ENCODE measurements at places on chromosomes 4 and X.
A peak's percentile ranks its signal among the peaks of the same experiment; 100 is the strongest.

- DNase-seq = no peak
Measured at GRCh38 chr4:46684041-46684440, 225.0 kb downstream of the COX7B2 start.

- DNase-seq = peak; percentile 41
Measured at GRCh38 chrX:53631156-53631555, 55.4 kb downstream of the HUWE1 start.

DNA sequence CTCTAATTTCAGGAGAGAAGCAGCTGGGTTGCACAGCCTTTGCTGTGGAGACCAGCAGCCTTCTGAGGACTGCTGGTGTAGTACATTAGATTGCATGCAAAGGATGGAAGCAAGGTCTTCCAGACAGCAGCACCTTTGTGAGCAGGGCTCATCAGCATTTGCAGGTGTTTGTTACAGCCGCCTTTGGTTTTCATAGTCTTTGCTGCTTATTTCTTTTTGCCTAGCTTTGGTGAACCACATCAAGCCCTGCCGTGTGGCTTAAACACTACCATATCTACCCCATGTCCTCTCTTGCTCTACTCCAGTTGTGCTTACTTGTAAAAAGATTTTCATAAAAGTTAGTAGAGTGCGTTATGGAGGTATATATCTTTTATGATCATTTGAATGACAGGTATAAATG lies 57.5 kb downstream of the MTM1 start:
- DNase-seq = no peak

DNA sequence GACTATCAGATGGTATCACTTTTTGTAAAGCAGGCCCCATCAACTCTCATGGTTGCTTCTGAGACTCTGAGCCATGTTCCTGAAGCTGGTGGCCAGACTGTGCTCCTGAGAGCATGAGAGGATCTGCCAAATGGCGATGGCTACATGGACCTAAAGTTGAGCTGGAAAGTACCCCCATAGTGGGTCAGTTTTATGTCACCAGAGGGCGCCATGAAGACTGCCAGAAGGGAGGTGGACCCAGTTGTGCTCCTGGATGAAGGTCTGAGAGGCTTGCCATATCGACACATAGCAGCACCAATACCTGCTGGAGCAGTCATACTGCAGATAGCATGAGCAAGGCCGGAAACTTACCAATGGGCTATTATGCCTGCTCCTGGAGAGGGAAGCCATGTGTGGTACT lies 105.7 kb downstream of the SLITRK2 start:
- DNase-seq = no peak

DNA sequence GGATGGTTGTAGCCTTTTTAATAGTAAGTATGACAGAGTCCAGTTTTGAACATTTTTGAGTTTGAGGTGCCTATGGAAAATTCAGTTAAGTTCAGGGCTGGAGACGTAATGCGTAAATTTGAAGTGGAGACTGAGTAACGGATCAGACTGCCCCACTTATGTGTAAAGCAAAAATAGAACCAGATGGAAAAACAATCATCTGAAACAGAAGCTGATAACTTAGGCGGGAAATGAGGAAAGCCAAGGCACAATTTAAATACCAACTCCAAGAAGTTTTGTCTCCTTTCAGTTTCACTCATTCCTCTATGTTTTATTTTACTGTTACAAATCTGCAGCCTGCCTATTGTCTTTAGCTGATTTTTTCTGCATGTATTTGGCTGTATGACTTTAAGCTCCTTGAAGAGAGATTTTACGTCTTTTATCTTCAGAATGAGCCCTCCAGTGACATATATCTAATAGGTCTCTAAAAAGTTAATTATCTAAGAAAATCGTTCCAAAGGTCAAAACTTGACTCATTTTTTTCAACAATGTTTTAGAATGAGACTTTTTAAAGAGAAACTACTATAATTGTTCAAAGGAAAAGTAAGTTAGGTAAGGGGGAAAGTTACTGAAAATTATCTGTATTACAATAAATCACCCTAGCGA lies 1.1 kb downstream of the SGCB start:
- no peak for DNase-seq

DNA sequence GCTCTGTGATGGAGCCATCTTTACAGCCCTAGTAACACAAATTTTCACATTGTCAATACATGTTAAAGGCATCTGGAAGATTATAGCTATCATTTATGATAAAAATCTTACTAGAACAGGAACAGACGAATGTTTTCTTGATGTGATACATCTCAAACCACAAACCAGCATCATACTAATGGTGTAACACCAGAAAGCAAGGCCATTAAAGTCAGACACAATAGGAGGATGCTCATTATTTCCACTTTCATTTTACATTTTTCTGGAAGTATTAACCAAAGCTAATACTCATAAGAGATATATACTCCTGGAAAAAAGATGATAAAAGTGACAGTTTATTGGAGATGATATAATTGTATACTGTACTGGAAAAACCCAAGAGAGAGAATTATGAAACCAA lies 5.3 kb downstream of the AKAP14 start:
- DNase-seq = no peak

- no peak for DNase-seq
Measured at GRCh38 chr4:10530137-10530786, 73.0 kb upstream of the ZNF518B start.

- no peak for DNase-seq
Measured at GRCh38 chr4:41146196-41146595, 68.1 kb downstream of the APBB2 start.

GRCh38 chr4:107444-108429 lies 16.6 kb upstream of the ZNF718 start:
- DNase-seq = no peak
